NCI-H1417 (cell line): ENCODE measurements at places on chromosomes 6 and 20.

GRCh38 chr6:157773248-157773773 lies 49.7 kb upstream of the SNX9 start:
- DNase-seq = no peak

- no peak for DNase-seq
These were observed 53.4 kb upstream of the TBXT start for GRCh38 chr6:166221040-166221439.

DNA sequence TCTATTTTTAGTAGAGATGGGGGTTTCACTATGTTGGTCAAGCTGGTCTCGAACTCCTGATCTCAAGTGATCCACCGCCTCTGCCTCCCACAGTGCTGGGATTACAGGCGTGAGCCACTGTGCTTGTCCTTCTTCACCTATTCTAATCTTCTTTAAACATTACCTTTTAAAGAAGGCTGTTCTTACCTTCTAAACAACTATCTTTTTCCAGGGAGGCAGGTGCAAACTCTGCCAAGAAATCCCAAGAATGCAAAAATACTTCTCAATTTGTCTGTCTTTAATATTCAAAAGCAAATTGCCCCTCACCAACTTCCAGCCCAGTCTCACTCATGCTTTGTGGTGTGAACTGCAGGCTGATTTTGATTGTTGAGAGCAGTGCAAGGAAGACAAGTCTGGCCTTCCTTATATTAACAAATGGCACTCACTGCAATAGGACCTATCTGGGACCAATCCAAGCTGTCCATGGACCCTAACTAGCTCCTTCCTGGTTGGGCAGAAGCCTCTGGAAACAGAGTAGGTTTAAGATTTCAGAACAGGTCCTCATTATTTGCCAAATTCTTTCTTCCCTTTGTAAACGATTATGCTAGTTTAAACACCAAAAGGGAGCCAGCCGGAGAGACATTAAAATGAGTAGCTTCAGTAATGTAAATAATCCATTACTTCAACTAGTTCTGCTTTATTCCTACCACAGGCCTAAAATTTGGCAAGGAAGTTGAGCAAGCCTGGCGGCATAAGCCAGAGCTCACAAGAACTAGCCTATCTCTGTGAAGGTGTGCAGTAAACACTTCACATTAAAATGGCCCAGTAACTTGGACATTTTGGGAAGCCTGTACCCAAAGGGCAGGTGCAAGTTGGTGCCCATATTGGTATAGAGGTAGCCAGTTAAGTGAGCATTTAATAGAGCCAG lies 1.6 kb downstream of the SCAND1 start:
- DNase-seq = no peak

DNA sequence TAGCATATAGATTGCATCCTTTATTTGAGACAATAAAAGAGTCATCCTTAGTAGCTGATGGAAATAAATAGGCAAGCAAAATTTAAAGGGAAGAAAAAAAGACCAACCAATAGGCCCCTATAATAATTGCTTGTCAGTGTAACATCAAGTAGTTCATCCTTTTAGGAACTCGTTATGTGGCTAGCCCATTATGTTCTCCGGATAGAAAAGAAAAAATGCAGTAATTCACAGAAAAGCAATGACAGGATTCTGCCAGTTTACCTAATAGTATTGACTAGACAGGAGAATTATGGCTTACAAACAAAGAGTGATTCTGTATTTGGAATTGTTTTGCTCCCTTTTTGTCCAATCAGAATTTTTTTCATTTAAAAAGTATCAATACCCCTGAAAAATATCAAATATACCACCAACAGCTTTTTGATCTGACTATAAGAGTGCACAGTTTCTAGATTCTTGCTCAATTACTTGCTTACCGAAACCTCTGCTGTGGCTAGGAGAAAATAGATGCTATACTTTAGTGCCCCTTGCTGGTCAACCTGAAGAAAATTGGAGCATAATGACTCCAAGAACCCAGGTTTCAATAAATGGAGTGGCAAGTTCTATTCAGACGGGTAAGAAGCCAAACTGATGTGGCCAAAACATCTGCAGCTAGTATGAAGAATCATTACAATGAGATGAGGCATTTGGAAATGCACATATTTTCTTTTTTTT lies 91.5 kb upstream of the SASH1 start:
- peak; percentile 66 for DNase-seq

DNA sequence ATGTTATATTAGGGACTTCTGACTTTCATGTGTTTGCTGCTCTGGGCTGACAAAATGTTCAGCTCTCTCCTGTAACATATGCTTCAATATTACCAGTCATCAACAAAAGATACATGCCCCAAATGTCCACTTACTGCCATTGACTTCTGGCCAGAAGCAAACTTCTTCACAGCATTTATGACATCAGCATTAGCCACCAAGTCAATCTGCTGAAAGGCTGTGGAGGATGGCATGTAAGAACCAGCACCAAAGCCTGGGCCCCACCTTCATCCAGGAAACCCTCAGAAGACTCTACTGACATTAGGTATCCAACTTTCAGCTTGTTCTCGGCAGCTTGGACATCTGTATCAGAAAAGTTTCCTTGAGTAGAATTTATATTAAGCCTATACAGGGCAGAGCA lies 595.5 kb downstream of the COL12A1 start:
- DNase-seq = no peak

DNA sequence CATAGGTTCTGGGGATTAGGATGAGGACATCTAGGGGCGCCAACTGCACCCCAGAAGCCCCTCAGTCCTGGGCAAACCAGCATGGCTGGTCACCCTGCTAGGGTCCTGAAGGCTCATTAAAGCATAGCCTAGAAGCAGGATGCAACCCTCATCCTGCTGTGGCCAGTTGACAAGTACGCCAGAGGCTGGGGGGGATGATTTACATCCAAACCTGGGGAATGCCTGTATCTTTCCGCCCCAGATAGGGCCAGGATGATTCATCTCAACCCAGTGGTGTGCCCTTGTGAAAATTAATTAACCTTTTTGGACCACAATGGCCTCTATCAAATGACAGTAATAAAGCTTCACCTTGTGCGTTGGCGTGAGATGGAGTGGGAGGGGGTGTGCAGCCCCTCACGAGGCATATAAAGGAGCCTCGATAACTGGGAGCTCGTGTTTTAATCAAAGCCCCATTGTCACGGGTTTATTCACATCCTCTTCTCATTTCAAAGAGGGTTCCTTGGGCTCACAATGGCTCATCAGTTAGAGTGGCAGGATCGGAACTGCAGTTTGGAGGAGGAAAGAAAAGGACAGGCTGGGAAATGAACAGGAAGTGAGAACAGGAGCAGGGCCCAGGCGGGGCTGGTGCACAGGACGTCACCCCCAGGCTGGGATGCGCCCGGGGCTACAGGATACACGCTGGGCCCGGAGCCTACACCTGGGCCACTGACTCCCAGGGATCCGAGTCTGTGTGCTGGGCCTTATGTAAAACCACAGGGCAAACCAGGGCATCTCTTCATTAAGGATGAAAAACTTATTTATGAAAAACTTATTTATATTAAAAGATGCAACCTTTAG lies 121.8 kb upstream of the PHACTR3 start:
- DNase-seq = no peak

DNA sequence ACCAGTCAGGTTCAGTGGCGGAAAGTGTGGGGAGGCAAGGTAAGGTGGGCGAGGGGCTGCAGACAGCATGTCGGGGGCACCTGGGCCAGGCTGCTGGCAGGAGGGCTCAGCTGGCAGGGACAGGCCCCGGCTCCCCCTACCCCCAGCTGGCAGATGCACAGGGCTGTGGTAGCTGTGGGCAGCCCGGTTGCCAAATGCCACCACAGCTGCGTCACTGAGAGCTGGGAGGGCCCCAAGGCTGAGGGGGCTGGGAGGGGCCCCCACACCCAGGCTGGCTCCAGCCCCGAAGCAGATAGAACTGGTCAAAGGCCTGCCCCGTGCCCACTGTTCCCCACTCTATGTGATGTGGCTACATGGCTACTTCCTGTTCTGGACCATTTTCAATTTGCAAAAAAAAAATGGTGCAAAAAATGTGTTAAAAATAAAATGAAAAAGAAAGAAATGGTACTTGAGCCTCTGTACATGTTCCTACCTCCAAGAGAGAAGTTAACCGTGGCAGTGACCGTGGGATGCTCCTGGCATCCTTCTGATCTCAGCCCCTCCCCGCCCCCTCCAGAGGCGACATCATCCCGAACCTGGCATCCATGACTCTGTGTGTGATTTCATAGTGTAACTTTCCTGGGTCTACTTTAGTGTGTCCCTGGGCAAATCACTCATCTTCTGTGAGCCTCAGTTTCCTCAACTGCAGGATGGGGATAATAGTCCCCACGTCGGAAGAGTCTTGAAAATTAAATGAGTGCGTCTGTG lies 64.4 kb downstream of the UBE2V1 start:
- DNase-seq = no peak

GRCh38 chr6:26598267-26598666 lies 1.5 kb downstream of the ABT1 start:
- DNase-seq = no peak
